Anterior cingulate cortex (tissue), 58 donors: ENCODE measurements at places on chromosomes 6 and 20.

- peak; percentile 34 for DNase-seq
These were observed 1.6 kb downstream of the PPP1R16B start for GRCh38 chr20:38806855-38807655.

GRCh38 chr6:26394289-26394688 is 7.8 kb upstream of the BTN3A1 start:
- no peak for DNase-seq

DNA sequence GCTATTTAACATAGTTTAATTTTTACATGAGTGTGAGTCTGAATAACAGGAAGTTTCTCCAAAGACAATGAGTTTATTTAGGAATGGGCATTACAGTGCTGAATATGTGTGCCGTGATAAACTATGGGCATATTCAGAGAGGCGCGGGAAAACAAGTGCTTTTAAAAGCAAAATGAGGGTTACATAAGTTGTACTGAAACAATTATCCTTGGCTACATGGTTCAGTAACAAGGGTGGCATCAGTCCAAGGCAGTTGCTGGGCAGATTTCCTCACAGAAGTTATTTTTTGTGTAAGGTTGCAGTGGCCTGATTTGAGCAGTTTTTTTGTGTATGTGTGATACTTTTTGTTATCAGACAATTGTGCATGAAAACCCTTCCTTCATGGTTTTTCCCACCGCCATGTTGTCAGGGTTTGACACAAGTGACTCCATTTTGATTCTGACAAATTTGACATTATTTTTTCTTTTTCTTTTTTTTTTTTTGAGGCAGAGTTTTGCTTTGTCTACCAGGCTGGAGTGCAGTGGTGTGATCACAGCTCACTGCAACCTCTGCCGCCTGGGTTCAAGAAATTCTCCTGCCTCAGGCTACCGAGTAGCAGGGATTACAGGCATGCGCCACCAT is 22.3 kb upstream of the PXDC1 start:
- DNase-seq = no peak

GRCh38 chr6:33419580-33420490 is at the start of gene SYNGAP1:
TSS of gene SYNGAP1 (plus strand) at chr6:33420065. CDS start at chr6:33420265, 200 bp downstream.
- peak; percentile 18 for DNase-seq

- DNase-seq = no peak
These were observed 89.6 kb downstream of the CDH22 start for GRCh38 chr20:46218656-46219055.

- DNase-seq = no peak
These were observed 1.9 kb upstream of the PPP1R3G start for GRCh38 chr6:5083307-5083583.

DNA sequence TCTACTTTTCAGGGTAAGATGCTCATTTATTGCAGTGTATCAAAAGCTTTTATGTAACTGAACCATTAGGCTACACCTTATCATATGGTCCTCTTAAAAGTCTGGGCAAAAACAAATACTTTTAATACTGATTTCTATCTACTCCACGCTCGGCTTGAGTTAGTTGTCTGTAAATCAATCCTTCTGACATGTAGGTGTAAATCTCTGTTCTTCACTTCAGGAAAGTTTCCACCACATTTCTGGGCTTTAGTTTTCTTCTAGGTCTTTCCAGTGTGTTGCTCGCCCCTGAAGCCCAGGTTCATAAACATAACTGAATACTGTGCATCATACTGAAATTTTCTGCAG is 89.2 kb upstream of the RNF217 start:
- DNase-seq = no peak

- no peak for DNase-seq
These were observed 64.8 kb downstream of the INSM1 start for GRCh38 chr20:20432618-20433286.

GRCh38 chr20:50565871-50566270 is 55.7 kb downstream of the PTPN1 start:
- DNase-seq = no peak

- no peak for DNase-seq
These were observed 10.8 kb downstream of the SERAC1 start for GRCh38 chr6:158157064-158157764.

- DNase-seq = no peak
These were observed 101.7 kb downstream of the TSHZ2 start for GRCh38 chr20:53073636-53074415.

DNA sequence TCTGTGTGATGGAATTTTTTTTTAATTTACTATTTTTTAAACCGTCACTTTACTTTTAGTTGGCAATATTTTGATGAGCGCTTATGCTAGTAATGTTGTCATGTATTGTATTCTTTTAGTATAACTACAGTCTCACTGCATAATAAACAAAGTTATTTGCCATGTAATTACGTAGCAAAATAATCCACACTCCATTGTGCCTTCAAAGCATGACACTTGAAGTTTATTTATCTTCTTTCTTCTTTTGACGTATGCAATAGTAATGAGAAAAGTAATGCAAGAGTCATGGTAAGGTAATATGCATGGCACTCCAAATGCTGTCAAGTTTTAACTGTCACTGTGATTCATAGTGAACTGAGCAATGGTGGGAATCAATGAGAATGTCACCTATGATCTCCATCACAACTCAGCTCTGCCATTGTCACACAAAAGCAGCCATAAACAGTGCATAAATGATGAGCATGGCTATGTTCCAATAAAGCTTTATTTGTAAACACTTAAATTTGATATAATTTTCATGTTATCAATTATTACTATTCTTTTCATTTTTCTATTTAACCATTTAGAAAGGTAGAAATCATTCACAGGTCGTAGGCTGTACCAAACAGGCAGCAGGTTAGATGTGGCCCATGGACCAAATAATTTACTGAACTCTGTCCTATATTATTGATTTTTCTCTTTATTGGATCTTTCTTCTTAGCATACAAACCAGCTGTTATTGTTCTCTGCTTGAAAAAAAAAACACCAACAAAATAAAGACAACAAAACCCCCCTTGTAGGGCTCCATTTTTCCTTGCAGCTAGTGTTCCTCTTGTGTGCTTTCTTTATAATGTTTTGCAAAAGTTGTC is 27.1 kb downstream of the RNF217 start:
- no peak for DNase-seq

- no peak for DNase-seq
These were observed at the start of gene DEFB132 for GRCh38 chr20:257419-257818. TSS of gene DEFB132 (plus strand) at chr20:257724. CDS start at chr20:257779, 55 bp downstream.

DNA sequence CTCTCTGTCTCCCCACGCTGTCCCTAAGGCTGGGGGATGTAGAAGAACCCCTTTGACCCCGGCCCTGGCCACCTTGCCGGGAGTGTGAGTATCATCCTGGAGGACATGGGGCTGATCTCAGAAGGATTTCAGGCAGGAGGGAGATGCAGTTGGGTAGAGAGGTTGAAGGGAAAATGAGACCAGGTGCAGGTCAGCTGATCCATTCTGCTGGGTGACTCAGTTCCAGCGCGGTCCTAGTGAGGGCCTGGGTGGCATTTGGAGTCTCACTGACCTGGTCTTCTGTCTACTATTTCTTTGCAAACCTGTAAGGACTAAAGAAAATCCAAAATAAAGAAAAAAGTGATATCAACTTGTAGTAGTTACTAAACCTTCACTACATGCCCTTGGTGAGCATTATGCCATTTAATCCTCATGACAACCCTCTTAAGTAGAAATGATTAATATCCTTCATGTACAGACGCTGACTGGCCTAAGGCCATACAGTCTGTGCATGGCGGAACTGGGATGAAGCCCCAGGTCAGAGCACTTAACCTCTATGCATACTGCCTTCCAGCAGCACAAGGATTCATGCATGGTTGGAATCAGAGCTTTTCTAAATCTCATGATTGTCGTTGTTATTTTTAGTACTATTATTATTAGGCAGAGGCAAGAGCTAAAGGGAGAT is 106.3 kb downstream of the ZDHHC14 start:
- no peak for DNase-seq

- no peak for DNase-seq
These were observed 648.8 kb upstream of the AGPAT4 start for GRCh38 chr6:161922631-161923119.

- no peak for DNase-seq
These were observed 47.7 kb upstream of the TMEM244 start for GRCh38 chr6:129908858-129909257.

DNA sequence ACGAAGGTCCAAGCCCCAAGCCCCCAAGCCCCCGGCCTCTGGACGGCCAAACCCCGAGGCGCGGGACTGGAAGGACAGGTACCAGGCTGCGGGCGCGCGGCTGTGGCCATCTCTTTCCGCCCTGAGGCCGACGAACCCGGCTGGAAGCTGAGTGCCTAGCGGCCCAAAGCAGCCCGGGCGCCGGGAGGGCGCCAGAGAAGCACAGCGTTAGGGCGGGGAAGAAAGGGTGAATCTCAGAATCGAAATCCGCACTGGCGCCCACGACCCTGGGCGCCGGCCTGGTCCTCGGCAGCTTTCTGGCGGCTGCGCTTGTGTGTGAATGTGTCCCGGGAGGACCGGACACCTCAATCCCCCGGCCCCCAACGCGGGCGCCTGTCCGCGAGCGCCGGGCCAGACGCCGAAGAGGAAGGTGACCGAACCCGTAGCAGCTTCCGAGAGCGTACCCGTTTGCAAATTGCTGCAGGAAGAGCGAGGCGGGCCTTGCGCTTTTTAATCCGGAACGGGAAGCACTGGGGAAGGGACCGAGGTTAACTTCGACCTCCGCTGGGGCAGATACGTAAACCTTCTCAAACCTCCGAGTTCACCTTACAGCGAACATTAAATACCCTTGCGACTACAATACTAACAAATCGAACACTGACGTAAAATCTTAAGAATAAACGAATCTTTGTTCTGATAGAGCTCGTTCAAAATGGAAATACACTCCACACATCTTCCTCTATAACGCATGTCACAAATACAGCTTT is 2.9 kb downstream of the NRN1 start:
- no peak for DNase-seq

DNA sequence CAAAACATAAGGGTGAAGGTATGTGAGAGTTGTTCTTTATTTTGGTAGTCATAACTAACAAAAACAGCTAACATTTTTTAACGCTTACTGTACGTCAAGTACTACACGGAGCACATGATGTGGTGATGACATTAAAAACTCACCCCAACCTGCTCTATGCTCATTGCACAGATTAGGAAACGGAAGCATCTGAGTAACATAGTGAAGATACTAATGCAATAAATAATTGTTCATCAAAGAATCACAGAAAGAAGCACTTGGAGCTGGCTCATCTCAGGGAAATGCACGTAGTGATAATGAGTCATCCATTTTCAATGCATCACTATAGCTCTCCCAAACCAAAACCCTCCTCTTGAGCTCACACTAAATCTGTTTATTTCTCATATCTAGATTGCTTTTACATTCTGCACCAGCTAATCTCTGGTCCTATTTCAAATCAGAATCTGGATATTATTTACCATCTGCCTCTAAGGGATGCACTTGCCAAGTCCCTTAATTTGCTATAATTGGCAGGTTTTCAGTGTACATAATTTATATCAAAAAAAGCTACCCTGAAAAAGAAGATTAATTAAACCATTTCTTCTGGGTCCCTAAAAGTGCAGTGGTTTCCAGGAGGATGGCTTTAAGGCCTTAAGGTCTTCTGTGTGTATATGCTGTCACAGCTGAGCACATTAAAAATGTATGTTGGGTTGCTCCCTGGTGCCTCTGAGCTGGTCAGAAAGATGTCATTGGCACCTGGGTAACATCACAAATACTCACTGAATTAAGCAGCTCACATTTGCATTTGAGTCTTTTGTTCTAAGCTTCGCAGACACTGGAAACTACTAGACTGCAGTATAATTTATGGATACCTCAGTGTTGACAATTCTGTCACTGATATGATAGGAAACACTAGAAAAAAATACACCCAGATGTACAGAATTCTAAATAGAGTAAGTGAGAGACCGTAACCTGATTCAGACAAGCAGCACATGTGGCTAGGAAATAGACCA is 677.4 kb upstream of the CITED2 start:
- DNase-seq = no peak

GRCh38 chr6:113953346-113953745 is 17.6 kb downstream of the HDAC2 start:
- DNase-seq = no peak

GRCh38 chr6:119526561-119527230 is 177.1 kb upstream of the MAN1A1 start:
- DNase-seq = no peak

DNA sequence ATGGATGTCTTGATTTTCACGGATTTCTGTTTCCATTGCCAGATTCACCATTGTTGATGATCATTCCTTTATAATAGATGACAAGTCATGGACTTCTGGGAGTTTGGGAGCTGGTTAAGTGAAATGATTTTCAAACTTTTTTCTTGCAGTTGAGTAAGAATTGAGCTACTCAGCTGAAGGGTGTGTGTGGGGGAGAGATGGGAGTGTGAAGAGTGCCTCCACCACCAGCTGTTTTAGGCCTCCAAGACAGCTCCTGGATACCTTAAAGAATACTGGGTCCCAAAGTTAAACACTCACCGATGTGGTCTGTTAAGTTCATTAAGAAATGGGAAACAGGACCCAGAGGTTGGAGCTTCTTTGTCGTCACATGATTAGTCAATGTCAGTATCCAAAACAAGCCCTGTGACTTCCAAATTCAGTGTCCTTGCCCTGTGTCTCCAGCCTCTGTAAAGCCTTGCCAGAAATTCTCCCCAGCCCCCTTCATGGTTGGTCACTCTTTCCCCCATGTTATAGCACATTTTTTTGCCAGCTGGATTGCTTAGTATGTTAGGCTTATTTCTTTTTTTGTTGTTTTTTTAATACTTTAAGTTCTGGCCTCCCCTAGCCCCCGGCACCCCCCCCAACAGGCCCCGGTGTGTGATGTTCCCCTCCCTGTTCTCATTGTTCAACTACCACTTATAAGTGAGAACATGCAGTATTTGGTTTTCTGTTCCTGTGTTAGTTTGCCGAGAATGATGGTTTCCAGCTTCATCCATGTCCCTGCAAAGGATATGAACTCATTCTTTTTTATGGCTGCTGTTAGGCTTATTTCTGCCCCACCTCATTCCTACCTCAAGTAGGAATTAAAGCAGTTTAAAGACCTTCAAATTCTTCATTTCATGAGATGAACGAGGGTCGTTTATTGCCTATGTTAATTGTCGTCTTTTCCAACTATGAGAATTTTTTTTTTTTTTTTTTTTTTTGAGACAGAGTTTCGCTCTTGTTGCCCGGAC is 26.9 kb downstream of the BICRAL start:
- DNase-seq = no peak

- no peak for DNase-seq
These were observed 74.7 kb downstream of the ZHX3 start for GRCh38 chr20:41242807-41243206.

GRCh38 chr6:160730911-160731310 is 28.9 kb downstream of the PLG start:
- no peak for DNase-seq

DNA sequence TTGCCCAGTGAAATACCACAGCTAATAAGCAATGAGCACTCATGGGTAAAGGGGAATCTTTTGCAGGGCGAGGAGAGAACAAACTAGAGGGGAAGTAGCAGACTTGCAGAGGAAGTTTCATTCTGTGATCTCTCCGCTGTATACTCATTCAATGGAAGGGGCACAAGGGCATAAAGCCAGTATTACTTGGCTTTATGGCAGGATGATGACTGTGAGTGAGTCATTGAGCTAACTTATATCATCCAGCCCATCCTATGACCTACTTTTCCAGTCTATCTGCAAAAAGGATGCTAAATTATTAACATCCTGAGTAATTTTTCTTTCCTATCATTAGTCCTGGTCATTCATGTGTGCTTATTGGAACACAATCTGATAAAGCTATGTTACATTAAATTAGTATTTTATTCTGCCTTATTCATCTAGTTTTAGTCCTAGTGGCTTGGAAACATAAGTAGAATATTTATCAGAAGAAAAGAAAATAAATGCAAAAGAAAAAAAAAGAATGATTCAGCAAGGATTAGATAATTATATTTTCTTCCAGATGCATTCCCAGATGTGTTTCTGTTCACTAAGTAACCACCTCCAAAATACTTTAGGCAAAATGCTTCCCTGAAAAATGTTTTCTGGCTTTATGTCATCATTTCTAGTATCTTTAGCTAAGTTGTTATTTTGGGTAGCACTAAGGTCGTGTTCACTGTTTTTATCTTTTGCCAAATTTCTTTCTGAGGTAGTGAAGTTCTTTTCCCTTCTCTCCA is 471.7 kb downstream of the CDKAL1 start:
- DNase-seq = no peak
